Hindlimb muscle (tissue), 1 donor: ENCODE measurements at places on chromosomes 1 and 21.
A peak's percentile ranks its signal among the peaks of the same experiment; 100 is the strongest.

DNA sequence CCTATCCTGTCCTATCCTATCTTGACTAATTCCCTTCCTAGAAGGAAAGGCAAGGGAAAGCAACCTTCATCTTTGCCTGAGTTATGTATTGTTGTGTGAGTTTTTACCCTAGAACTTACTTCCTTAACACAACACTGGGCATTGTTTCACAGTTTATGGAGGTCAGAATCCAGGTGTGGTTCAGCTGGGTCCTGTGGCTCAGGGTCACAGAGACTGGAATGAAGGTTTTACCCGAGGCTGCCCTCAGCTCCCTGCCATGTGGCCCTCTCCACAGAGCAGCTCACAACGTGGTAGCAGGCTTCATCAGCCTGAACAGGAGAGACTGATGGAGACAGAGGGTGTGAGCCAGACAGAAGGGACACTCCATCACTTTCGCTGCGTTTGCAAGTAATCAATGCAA lies 140.5 kb downstream of the FCRL5 start:
- no peak for DNase-seq

- no peak for DNase-seq
Observed at GRCh38 chr1:26327956-26328362, 10.2 kb downstream of the CD52 start.

GRCh38 chr1:70994753-70995268 lies 52.8 kb downstream of the PTGER3 start:
- no peak for DNase-seq

- no peak for DNase-seq
Observed at GRCh38 chr1:47689894-47690293, 252.1 kb downstream of the FOXD2 start.

DNA sequence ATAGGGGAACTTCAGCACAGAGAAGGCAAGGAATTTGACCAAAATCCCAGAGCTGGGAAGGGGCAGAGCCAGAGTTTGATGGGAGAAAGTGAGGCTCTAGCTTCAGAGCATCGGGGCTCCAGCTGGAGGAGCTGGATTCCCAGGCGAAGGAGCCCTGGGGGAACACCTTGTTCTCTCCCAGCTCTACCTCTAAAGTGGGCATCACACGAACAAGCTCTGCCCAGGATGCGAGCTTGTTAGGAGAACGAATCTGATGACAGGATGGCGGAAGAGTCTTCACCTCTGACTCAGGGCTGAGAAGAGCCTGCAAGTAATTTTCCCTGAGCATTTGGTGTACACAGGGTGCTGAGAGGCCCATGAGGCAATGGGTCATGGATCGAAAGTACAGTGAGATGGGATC lies 22.0 kb downstream of the TNNT2 start:
- DNase-seq, result no peak

GRCh38 chr1:19909971-19910370 lies 13.4 kb downstream of the PLA2G2E start:
- no peak for DNase-seq

DNA sequence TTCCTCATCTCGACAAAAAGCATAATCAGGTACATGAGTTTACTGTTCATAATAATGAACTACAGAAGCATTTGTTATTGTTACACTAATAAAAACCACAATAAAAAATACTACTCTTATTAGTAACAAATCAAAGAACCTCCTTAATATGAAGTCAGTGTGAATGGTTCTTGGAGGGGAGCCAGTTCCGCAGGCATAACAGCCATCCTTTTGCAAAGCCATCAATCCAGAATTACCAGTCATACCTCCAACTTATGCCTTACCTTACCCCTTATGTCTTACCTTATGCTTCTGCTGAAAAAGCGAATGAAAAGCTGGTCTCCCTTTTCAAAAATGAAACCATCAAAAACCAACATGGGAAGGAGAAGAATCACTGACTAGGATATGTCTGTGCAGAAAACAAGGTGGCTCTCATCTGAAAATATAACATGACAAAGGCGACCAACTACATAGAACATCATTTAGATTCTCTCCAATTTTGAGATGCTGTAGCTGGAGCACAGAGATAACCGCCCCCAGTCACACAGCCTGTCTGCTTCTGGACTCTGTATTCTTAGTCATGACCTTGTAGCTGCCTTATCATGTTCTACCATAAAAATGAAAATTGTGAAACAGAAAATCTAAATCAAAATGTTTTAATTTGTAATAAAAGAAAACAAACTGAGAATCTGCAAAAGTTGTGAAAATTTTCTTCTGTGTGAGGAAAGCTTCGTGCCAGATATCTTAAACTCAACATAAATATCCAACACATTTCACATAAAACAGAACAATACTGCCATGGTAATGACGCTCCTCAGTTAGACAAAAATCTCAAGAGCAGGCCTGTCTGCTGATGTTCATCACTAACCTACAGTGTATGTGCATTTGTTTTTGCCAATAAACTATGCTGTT lies 438.2 kb downstream of the SMYD3 start:
- no peak for DNase-seq

DNA sequence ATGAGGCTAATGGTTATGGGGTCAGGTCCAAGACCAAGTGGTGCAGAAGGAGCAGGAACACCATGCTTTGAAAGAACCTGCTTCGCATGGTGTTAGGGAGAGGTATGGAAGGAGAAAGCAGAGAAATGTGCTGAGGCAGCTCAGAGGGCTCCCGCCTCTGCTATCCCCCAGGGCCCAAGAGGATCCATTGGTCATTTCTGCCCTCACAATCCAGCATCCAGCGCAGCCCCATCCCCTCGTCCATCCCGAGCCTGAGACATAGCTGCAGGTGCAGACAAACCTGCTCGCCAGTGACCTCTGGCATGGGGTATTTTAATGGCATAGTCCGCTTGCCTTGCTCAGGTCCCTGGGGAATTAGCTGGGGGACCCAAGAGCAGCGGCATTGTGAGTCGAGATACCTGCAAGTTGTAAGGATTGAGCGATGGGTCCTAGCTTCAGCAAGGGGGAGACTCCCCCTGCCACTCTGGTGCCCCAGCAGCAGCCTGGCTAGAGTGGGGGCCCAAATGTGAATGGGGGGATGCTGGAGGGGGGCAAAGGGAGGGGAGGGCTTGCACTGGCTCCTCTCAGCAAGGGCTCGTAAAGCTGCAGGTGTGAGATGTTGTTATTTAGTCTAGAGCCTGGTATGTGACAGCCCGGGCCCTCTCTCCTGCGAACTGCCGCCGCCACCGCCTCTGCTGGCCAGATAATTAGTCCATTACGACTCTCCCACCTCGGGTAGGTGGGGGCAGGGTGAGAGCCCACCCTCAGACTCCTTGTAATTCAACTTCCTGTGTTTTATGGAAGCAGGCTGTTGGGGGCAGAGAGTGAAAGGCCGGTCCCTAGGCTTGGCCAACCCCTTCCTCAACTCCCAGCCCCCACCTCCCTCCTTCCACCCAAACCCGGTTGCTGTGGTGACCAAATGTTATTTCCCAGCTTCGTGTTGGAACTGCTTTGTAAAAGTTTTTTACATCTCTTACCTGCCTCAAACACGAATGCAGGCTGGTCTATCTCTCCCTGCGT lies 118.8 kb downstream of the RNF220 start:
- no peak for DNase-seq

DNA sequence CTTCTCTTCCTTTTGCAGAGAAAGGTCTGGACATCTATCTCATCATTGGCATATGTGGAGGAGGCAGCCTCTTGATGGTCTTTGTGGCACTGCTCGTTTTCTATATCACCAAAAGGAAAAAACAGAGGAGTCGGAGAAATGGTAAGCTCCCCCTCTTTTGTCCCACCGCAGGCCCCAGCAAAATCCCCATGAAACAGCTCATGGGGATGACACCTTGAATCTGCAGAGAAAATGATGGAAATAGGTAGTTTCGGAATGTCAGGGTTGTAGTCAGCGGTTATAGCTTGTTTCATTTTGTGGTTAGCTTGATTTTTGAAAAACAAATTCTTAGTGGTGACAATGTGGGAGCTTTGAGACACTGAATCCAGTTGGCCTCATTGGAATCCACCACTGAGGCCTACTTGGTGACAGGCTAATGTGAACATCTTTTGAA lies 10.3 kb downstream of the CD2 start:
- no peak for DNase-seq

DNA sequence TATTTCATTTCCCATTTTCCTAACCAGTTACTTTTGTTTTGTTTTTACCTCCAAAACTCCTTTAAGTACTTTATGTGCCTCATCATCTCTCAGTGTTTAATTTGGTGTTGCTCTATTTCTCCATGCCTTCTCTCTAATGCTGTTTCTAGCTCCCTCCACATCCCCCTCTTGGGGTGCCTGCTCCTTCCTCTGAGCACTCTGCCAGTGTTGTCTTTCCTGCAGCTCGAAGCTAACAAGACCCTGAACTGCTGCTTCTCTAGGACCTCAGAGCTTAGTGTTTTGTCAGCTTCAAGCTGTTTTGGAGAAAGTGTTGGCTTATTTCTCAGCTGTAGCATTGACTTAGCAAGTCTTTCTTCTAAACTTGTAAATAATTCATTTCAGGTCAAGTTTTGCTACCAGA lies 290.6 kb downstream of the DPYD start:
- DNase-seq, result no peak

GRCh38 chr1:67572594-67573221 lies 112.3 kb upstream of the GADD45A start:
- DNase-seq, result no peak

DNA sequence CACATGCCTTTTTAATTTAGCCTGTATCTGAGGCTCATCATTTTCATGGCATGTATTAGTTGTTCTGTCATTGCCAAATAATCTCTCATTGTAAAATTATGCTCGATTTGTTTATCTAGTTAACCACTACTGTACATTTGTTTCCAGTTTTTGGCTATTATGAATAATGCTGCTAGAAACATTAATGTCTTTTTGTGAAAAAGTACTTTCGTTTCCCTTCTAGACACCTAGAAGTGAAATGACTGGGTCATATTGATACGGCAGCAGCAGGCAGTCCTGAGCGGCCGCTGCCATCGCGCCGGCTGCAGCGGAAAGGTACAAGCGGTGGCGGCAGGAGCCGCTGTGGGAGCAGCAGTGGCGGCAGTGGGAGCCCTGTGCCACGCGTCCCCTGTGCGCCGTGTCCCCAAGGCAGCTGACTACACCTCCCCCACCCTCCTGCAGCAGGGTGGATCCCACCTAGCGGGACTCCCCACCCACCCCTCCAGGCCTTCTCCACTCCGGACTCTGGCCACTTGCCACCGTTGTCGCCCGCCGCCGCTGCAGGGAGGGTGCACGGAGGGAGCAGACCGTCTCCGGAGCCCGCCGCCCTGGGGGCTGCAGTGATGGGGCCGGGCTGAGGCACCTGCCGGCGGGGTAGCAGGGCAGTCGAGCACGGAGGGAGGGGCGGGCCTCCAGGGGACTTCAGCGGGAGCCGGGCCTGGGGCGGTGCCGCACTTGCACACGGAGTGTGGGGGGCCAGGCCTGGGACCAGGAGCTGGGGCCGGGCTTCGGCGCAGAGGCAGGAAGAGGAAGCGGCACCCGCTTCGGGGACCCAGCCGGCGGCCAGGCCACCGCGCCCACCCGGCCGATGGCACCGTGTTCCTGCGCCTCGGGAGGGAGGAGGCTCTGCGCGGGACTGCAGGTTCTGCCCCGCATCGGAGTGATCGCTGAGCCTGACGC lies 66.8 kb upstream of the RGS7 start:
- DNase-seq, result no peak

DNA sequence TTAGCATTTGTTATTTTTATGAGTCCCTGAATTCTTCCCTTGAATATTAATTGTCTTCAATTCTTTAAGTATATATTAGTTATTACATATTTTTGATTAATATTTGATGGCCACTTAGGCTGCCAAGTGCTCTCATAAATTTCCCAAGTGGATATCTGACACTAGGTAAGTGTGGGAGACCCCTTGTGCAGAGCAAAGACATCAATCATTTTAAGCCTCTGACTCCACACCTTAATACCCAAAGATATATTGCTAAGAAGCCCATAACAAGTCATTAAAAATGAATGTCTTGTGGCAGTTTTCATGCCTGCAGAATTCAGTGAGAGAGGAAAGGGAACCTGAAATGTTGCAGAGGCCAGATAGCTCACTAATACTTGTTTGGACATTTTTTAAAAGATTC lies 58.4 kb upstream of the PROX1 start:
- no peak for DNase-seq

GRCh38 chr1:113429461-113430153 lies 39.3 kb downstream of the MAGI3 start:
- DNase-seq, result no peak

- DNase-seq, result peak; percentile 84
Observed at GRCh38 chr1:15153184-15153841, at the start of gene TMEM51. TSS of gene TMEM51 (plus strand) at chr1:15153747. CDS start at chr1:15215088, 61,341 bp downstream.

DNA sequence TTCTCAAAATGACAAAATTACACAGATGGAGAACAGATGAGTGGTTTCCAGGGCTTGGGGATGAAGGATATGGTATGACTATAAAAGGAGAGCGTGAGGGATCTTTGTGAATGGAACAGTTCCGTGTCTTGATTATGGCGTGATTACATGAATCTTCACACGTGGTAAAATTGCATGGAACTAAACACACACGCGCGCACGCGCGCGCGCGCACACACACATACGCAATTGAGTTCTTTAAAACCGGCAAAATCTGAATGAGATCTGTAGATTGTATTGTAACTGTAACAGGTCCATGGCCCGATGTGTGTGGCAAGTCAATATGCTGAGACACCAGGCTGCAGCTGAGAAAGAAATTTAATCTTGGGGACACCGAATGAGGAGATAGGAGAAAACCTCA lies 11.1 kb upstream of the LRRN2 start:
- DNase-seq, result no peak

DNA sequence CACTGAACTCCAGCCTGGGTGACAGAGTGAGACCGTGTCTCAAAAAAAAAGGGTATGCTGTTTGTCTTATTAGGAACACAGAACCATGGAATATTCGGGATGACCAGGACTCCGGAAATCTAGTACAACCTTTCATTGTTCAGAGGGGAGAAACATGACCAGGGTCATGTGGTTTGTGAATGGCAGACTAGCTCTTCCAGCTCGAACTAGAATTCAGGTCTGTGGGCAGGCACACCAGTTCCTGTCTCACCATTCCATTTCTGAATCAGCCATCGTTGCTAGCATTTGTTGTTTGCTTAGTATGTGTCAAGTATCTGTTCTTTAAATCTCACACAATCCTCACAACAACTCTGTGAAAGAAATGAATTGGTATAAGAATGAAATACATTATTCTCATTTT lies 50.9 kb downstream of the MDM4 start:
- no peak for DNase-seq

GRCh38 chr1:98172578-98172977 lies 251.7 kb upstream of the DPYD start:
- no peak for DNase-seq

DNA sequence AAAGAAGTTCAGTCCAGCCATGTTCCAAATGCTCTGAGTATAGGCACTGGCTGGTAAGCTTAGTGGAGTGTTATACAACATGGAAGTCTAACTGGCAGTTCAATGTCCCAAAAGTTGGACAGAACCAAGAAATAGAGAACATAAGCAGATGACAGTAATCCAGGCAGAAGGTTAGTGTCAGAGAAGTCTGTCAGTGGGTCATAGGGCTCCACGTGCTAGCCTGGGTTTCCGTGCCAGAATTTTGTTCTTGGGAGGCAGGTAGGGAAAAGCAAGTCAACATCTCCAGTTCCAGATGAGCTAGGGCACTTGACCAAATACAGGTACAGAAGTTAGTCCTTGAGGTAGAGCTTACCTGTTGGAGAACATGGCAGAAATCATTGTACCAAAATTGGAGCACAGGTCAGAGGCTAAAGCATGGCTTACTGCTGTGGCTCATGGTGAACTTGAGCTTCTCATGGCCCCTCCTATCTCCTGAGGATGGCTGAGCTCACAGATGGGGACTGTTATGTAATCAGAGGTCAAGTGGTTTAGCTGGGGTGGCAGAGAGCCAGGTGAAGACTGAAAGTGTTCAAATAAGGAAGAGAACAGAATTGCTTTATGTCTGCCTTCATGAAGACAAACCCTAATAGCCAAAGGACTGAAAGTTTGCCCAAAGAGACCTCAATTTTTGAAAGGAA lies 170.8 kb downstream of the NFIA start:
- DNase-seq, result no peak

- DNase-seq, result no peak
Observed at GRCh38 chr1:182629499-182630096, 25.4 kb upstream of the RGS16 start.
